M059J (cell line): ENCODE measurements at places on chromosomes 6 and 20.

DNA sequence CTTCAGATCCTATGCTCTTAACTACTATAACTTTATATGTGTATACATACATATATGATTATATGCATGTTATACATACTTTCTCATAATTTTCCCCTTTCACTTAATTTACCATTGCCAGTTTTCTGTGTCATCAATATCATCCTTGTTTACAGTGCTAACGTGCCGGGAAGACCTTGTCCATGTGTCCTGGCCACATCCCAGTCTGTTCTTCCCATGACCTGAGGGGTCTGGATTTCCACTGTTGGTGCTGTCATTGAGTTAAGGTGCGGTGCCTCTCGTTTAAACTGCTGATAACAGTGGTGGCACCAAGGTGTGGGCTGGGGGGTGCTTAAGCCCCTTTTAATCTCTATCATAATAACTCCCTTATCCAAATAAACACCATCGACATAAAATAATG, 8.5 kb upstream of the SDCBP2 start:
- DNase-seq: no peak

- no peak for DNase-seq
These were observed 204.3 kb downstream of the TFAP2C start for GRCh38 chr20:56833427-56833826.

GRCh38 chr6:42339991-42340401, 111.7 kb downstream of the TRERF1 start:
- DNase-seq: peak; percentile 72

GRCh38 chr20:58633161-58634053, 17.7 kb upstream of the STX16 start:
- DNase-seq: no peak

- peak; percentile 83 for DNase-seq
These were observed 137.8 kb upstream of the SPACA1 start for GRCh38 chr6:87909849-87910248.

DNA sequence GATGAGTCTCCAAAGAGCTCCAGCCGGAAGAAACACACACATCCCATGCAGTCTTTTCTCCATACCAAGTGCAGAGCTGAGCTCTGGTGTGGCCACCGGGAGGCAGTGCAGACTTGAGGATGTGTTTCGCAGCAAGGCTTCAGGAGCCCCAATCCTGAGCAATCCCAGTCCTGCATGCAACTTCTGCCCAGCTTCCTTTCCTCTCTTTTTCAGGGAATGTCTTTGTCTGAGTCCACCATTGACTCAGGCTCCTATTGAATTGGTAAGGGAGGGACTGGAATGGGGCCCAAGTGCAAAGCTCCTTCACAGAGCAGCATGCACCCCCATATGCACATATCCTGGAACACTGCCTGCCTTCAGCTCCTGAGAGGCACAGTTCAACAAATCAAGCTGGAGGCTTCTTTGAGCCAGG, 50.5 kb upstream of the ASIP start:
- peak; percentile 86 for DNase-seq

GRCh38 chr20:45247865-45248264, 6.5 kb downstream of the SLPI start:
- no peak for DNase-seq

DNA sequence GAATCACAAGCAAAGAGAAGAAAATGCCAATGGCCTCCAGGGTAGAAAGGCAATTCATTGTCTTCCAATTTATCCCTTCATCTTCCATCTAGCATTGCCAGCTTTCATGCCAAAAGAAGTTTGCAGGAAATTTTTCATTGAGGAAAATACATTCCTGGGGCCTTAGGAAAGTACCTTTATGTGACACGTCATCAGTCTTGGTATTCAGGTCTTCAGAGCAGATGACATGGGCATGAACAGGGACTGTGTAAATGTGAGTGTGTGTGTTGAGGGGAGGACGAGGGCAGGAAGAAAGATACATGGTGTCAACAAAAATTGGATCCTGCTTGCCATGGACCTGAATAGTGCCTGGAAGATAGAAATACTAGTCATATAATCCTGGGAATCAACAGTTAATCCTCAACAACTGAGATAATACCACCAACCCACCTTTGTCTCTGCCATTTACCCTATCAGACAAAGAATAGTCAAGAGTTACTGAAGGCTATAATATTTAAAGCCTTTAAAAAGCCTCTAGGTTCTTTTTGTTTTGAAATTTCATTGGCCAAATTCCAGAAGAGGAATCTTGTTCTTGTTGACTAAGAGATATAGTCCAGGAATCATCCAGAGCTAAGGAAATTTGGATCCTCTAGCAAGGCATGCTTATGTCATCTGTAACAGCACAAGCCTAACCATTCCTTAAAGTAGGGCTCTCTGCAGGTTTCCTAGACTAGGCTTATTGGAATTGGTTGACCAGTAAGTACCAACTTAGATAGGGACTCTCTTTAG, 405.8 kb upstream of the SASH1 start:
- peak; percentile 63 for DNase-seq

DNA sequence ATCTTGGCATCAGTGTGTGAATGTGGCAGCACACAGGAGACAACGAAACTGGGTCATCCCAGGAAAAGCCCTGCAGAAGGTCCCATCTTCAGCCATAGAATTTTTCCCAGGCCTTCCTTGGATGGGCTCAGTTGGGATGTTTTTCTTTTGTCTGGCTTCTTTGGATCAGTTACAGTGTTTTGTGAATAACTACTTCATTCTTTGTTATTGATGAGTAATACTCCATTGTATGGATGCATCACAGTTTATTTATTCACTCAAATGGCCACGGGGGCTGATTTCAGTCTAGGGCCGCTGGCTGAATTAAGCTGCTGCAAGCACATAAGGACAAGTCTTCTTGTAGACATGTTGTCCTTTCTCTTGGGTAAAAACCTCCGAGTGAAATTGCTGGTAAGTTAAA, 81.3 kb upstream of the CD93 start:
- peak; percentile 32 for DNase-seq

- DNase-seq: no peak
These were observed 26.0 kb downstream of the PRPF6 start for GRCh38 chr20:64006902-64007301.

DNA sequence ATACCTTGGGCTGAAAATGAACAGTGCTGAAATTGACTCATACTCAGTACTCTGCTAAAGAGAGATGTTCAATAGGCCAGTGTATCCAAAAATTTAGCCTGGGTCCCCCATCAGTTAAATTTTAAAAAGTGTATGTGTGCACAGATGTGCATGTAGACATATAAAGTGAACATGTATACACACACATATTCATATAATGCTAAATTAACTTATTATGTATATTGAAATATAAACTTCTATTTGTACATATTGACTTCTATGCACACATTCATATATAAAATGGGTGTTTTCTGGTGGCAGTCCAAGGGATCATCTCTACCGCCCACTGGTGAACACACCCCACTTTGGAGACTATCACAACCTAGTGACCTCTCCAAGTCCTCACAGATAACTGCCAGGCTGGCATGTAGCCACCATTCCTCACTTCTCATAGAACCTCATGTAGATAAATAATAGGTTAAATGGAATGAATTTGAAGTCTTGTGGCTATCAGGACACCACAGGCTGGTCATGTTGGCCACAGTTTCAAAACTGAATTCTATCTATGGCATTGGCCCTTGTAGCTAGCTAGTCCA, 8.8 kb downstream of the SLC22A16 start:
- DNase-seq: no peak

DNA sequence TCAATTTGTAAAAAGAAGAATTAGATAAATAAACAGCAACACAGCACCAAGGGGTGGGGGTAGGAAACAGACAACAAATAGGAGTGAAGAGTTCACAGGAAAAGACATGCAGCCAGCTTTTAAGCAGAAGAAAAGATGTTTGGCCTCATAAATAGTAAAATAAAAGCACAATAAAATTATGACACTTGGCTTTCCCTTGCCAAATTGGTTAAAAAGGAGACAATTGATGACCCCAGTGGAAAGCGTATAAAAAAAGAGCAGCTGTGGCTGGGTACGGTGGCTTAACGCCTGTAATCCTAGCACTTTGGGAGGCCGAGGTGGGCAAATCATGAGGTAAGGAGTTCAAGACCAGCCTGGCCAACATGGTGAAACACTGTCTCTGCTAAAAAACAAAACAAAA, 29.1 kb downstream of the BCAS1 start:
- DNase-seq: no peak

DNA sequence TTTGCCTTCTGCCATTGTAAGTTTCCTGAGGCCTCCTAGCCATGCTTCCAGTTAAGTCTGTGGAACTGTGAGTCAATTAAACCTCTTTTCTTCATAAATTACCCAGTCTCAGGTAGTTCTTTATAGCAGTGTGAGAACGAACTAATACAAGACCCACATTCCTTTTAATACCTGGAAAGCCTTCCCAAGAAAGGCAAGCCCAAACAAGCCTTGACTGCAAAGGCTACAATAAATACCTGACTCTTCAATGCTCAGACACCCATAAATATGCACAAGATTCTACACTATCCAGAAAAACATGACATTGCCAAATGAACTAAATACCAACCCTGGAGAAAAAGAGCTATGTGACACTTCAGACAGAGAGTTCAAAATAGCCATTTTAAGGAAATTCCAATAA, 338.8 kb downstream of the HAO1 start:
- DNase-seq: no peak

DNA sequence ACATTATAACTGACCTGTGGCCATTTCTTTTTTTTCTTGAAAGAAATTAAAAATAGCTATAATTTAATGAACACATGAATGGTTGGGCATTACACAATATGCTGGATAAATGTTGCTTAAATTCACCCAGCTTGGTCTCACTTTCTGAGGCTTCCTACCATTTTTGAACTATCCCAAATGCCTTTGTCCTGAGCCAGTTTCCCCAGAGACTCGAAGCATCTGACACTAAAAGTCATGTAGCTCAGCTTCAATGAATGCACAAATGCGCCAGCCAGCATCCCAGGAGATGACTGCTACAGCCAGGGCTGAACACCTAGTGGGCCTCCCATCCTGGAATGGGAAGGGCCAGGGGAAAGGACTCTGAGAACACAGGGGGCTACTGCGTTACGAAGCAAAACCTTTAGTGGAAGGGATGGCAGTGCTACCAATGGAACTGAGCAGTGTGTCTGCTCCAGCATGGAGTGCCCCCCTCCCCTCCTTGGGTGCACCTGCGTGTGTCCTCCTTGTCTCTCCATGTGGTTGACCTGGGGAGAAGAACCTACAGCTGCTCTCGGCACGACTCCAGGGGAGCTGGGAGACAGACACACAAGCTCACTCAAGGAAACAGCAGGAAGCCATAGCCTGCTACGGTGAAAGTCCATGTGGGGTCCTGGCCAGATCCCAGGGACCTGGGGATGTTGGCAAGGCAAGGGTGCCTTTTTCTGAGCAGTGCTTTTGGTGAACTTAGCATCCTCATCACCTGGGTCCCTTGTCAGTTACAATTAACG, 60.9 kb downstream of the IRF4 start:
- no peak for DNase-seq

DNA sequence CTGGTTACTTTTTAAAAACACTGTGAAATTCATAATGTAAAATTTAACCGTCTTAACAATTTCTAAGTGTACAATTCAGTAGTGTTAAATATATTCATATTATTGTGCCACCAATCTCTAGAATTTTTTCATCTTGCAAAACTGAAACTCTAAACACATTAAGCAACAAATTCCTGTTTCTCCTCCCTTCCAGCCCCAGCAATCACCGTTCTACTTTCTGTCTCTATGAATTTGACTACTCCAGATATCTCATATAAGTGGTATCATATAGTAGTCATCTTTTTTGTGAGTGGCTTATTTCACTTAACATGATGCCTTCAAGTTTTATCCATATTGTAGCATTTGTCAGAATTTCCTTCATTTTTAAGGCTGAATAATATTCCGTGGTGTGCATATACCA, 44.7 kb downstream of the RSPH3 start:
- DNase-seq: no peak

DNA sequence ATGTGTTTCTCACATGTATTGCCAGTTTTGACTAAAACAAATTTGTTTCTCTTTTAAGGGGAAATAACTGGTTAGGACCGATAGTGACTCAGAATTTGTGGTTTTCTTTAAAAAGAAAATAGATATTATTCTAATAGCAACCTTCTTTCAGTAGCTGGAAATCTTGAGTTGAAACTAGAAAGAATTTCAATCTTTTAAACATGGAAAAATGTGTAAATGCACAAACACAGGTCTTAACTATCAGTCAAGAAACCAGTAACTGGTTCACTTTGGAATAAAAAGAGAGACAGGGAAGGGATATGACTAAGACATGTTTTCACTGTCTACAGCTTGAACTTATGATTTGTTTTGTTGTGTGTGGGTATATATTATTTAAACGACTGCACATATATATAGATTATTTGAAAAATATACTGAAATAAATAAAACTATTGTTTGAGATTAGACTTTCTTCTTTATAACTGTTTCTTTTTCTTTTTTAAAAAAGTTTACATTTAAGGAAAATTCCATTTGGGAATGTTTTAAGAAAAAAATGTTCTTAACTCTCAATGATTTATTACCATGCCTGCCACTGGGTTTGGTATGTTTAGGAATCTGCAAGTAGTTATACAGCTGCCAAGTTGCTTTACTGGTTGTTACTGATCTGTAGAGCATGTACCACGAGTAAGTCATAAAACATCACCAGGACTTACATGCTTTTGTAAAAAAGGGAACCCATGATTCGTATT, 753.3 kb upstream of the MARCKS start:
- DNase-seq: peak; percentile 87

DNA sequence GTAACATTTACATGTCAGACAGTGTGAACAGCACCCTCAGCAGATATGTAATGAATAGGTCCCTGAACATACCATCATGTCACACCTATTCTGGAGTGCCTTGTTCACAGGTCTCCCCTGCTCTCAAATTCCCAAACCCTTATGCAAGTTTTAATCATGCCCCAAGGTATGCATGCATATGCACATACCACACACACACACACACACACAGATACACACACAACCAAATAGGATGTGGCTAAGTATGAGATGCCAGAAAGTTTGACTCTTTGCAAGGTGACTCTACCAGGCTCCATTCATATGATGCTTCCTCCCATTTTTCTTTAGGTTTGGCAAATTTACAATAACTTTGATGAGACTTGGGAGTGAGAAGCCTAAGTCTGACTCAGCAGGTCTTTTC, 243.8 kb upstream of the IRAK1BP1 start:
- DNase-seq: peak; percentile 42

- peak; percentile 43 for DNase-seq
These were observed 275.5 kb downstream of the ZFAND3 start for GRCh38 chr6:38095054-38095453.

GRCh38 chr20:63946986-63947637, 9.1 kb downstream of the UCKL1 start:
- no peak for DNase-seq

DNA sequence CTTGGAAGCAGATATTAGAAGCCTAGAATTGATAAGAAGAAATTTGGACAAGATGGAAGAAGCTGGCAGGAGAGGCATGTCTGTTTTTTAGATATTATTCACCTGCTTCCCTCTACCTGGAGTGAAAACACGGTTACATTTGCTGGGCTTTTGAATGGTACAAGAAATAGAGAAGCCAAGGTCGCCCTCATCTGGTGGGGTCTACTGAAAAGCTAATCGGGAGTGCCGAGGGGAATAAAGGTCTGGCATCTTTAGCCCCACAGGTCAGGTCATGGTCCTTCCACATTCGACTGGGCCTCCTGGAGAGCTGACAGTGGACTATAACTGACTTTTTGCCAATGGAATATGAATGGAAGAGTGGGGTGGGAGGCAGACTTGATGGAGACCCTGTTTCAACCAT, 4.6 kb upstream of the C2 start:
- peak; percentile 30 for DNase-seq

GRCh38 chr20:8473459-8473858, 341.4 kb downstream of the PLCB1 start:
- no peak for DNase-seq
